Naive B cell (primary cell): ENCODE measurements at places on chromosomes 11 and 22. TPM values are rescaled to one million over a fixed set of nuclear protein-coding genes. Genes with fewer than 3 reads are reported as not detected.

- peaks cover 49% of the 10 kb centered on the region for H3K4me1 ChIP-seq
- H3K27ac ChIP-seq = peak overlapping the region; percentile 92
- H3K4me3 ChIP-seq = peak overlapping the region; percentile 82
These were observed 4.0 kb downstream of the PRCP start for GRCh38 chr11:82896183-82896582.

GRCh38 chr11:103396237-103396636 lies 287.0 kb downstream of the DYNC2H1 start:
- H3K4me3 ChIP-seq = no peak overlapping the region
- no peaks in the 10 kb centered on the region for H3K27me3 ChIP-seq
- H3K27ac ChIP-seq = no peak overlapping the region
- no peak for DNase-seq
- H3K4me1 ChIP-seq = no peaks in the 10 kb centered on the region

KRTAP5-7 gene
- not detected for polyA plus RNA-seq

DNA sequence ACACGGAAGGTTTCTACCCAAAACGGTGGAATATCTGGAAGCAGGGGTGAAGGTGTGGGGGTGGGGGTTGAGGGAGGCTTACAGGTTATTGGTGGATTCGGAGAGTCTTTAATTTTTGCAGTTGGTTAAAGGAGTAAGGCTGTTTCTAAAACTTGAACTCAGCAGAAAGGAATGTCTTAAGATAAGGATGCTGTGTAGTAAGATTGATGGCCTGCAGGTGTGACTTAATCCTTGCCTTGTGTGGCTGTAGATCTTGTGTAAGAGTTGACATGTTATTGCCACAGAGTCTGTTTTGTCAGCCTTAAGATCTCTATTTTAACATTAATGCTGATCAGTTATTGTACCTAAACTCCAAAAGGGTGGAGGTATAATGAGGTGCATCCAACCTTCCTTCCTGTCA lies 16.4 kb upstream of the OR6M1 start:
- no peaks in the 10 kb centered on the region for H3K4me1 ChIP-seq
- no peak overlapping the region for H3K27ac ChIP-seq
- no peaks in the 10 kb centered on the region for H3K27me3 ChIP-seq

GRCh38 chr11:12547953-12548650 lies 126.1 kb upstream of the TEAD1 start:
- H3K4me1 ChIP-seq = no peaks in the 10 kb centered on the region
- H3K4me3 ChIP-seq = no peak overlapping the region
- DNase-seq = no peak
- H3K27me3 ChIP-seq = peaks cover 7% of the 10 kb centered on the region
- no peaks in the 10 kb centered on the region for H3K36me3 ChIP-seq

KRTAP5-2 gene
- polyA plus RNA-seq = not detected
